ENCODE measurements at places on chromosomes 6 and 20. TPM values are rescaled to one million over a fixed set of nuclear protein-coding genes. Genes with fewer than 3 reads are reported as not detected.

TREML4 gene
- not detected for total RNA-seq

PHACTR3 gene
- 0.59 TPM for total RNA-seq

RSPO3 gene
- 49.7 TPM for total RNA-seq

DNA sequence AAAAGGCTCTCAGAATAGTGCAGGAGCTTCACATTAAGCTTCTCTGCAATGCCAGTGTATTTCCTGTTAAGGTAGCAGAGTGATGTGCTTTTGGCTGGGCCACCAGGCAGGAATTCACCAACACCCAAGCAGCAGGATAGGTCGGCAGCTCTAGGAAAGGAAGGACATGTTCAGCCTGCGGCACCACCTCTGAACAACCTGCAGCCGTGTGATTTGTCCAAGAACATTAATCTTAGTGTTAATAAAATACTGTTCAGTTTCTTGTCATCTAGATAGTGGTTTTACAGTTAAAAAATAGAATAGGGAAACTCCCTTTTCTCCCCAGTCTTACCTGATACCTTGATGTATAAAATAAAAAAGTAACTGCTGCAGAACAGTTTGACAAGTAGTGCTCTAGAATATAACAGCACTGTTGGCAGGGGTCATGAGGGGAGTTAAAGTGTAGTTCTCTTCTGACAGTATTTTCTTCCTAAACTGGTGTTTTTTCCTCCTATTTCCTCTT lies 18.8 kb downstream of the ZNF292 start:
- H3K4me3 ChIP-seq: no peak overlapping the region
- no peak overlapping the region for H3K27ac ChIP-seq

- no peaks in the 10 kb centered on the region for H3K27me3 ChIP-seq
- no peak overlapping the region for H3K4me3 ChIP-seq
- no peaks in the 10 kb centered on the region for H3K36me3 ChIP-seq
- DNase-seq: no peak
- H3K27ac ChIP-seq: no peak overlapping the region
These were observed 107.7 kb upstream of the DTNBP1 start for GRCh38 chr6:15770347-15771143.

KHDC1L gene
- total RNA-seq: not detected

RCAN2 gene
- 26.2 TPM for total RNA-seq

- no peaks in the 10 kb centered on the region for H3K36me3 ChIP-seq
- no peaks in the 10 kb centered on the region for H3K4me1 ChIP-seq
- H3K4me3 ChIP-seq: no peak overlapping the region
- no peak for DNase-seq
- no peak overlapping the region for H3K27ac ChIP-seq
- H3K27me3 ChIP-seq: no peaks in the 10 kb centered on the region
These were observed 220.2 kb downstream of the UST start for GRCh38 chr6:148967011-148967520.

GRCh38 chr6:152696522-152696921 lies 1.2 kb upstream of the MYCT1 start:
- no peaks in the 10 kb centered on the region for H3K4me1 ChIP-seq
- no peak for DNase-seq
- no peak overlapping the region for H3K4me3 ChIP-seq
- no peaks in the 10 kb centered on the region for H3K36me3 ChIP-seq
- H3K27me3 ChIP-seq: no peaks in the 10 kb centered on the region

GRCh38 chr6:102736941-102737368 lies 1343.4 kb downstream of the GRIK2 start:
- H3K27me3 ChIP-seq: no peaks in the 10 kb centered on the region
- H3K4me1 ChIP-seq: no peaks in the 10 kb centered on the region
- no peak for DNase-seq
- no peak overlapping the region for H3K4me3 ChIP-seq
- H3K27ac ChIP-seq: no peak overlapping the region
